ENCODE measurements at places on chromosomes 13 and 19.

DNA sequence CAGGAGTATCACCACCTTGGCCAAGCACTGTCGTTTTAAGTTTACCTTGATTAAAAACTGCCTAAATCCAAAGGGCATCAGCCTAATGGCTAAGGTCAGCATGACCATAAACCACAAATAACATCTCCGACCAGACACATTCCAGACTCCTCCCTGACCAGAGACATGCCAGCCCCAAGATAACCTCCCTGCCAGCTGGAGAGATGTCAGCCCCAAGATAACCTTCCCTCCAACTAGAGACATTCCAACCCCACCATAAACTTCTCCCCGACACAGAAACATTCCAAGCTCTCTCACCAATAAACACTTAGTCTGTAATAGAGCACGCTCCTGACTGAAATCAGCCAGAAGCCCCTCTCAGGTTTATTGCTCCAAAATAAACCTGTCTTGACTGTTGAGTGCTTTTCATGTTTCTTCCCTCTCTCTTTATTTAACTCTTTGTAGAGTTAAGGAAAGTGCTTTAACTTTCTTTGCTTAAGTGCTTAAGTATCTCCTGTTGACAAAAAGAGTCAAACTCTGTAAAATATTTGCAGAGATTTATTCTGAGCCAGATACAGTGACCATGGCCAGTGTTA, 36.5 kb downstream of the WDR87 start:
- DNase-seq: no peak

DNA sequence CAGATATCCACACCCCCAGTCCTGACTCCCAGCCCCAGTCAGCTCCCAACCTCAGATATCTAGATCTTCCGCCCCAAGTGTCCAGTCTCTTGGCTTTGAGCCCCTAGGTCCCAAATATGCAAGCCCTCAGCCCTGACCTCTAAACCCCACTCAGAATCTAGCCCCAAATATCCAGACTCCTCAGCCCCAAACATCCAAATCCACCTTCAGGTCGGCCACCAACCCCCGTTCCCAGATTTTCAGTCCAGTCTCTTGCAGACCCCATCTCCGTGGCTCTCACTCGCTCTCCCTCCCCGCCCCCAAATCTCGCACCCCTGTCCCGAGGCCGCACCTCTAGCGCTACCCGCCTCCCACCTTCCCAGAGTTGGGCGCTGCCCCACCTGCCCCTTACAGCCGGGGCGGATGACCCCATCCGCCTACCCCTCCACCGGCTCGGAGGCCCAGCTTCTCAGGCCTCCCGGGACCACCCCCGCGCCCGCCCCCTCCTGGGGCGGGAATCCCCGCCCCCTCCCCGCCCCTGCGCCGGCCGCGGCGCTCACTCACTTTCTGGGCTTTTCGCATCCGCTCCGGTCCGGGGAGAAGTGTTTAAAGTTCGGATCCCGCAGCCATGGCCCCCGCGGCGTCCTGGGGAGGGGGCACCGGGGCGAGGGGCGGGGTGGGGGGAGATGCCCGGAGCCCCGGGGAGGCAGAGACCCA, 604 bp downstream of the ERFL start:
- no peak for DNase-seq

DNA sequence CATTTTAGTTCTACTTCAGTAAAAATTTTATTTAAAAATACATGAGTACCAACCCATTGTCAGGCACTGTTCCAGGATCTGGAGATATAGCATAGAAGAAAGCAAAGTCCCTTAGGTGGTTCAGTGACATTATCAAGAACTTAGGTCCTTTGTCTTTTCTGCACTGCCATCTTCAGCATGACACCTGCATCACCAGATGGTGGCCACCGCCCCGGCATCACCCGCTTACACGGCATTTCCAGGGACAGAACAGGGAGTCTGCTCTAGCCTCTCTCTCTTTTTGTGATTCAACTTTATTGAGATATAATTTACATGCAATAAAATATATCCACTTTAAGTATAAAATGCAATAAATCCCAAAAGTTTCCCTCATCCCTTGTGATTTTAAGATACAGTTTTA, 23.5 kb downstream of the DYRK1B start:
- no peak for DNase-seq

DNA sequence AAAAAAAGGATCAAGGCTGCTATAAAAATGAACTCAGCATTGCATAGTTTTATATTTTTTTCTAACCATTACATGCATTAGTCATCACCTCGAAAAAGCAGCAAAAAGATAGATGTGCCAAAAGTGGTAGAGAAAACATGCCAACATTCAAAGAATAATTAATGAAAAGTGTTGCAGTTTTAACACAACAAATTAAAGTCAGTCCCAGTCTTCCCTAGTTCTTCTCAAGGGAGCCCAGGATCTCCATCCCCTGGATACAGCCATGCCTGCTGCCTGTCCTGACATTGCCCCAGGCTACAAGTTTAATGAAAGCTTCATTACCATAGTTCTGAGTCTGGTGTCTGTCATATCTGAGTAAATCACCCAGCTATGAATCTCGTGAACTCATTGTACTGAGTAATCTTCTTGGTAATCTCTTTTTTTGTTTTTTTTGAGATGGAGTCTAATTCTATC, 116.6 kb upstream of the KLF12 start:
- DNase-seq: peak; percentile 14

DNA sequence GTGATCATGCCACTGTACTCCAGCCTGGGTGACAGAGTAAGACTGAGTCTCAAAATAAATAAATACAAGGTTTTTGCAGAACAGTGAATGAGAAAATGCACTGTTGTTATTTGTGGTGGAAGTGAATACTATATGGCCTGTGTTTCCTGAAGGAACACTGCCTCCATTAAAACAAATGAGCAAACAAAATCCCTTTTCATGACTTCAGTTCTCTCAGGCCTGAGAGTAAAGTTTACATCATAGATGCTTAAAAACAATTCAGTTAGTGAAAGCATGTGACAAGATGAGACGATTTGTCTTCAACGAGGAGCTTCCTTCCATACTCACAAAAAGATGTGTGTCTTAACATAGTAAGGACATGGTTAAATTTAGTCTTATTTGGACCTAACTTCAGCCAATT, 14.4 kb downstream of the SPINT2 start:
- DNase-seq: no peak

All from AG09319 (cell line).